ENCODE measurements at places on chromosomes 2 and 18.

DNA sequence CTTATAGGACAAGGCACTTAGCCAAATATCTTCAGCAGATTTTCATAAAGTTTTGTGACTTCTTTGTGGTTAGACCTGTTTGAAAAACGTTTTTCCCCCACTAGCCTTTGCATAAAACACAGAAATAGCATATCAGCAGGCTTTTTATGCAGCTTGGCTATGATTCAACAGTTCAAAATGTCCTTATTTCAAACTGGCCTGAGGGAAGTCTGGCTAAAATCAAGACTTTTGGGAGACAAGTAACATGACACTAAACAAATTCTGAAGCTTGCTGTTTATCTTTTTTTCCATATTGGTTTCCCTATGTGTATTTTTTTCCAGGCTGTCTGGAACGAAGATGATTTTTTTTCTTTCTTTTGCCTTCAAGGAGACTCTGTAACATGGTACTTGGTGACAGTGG lies 95.1 kb upstream of the L3MBTL4 start:
- no peak for DNase-seq

GRCh38 chr2:71922499-71923142 lies 225.0 kb downstream of the CYP26B1 start:
- DNase-seq: no peak

GRCh38 chr2:203237346-203238238 lies 1.2 kb upstream of the CYP20A1 start:
- no peak for DNase-seq

- no peak for DNase-seq
Observed at GRCh38 chr2:168884975-168885374, 5.3 kb downstream of the SPC25 start.

GRCh38 chr18:55477860-55478581 lies 110.0 kb downstream of the TCF4 start:
- peak; percentile 67 for DNase-seq

GRCh38 chr18:24268784-24269550 lies 128.7 kb downstream of the OSBPL1A start:
- no peak for DNase-seq

DNA sequence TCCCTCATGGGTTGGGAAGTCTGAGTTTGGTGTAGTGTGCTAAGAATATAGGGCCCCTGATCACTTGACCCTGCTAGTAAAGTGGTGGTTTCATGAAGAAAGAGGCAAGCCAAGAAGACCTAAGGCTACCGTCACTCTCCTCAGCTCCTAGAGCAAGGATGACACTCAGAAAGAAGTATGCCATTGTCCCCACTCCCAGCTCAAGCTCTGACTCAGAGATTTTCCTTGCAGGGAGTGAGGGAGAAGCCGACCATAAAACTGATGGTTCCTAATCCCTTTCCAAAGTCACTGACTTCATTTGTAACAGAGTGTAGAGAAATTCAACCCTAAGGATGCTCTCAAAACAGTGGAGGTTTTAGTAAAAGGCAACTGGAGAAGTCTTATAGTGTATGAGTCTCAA lies 80.9 kb downstream of the ICA1L start:
- no peak for DNase-seq

DNA sequence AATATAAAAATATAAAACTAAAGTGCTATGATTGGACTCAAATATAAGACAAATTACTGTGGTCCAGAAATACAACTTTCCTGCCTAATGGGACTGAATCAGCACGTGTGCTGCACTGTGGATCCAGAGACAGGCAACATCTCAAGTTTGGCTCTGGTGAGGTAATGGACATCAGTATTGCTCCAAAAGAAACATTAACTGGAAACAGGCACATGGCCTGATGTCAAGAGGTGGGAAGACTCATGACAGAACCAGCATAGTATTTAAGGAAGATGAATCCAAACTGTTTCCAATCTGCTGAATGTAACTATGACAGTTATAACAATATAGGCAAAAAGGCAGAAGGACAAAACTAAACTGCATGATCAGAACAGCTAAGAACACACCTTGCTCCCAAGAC lies 354.6 kb downstream of the FSIP2 start:
- peak; percentile 36 for DNase-seq

- no peak for DNase-seq
Observed at GRCh38 chr2:206802654-206803514, 37.5 kb downstream of the FASTKD2 start.

DNA sequence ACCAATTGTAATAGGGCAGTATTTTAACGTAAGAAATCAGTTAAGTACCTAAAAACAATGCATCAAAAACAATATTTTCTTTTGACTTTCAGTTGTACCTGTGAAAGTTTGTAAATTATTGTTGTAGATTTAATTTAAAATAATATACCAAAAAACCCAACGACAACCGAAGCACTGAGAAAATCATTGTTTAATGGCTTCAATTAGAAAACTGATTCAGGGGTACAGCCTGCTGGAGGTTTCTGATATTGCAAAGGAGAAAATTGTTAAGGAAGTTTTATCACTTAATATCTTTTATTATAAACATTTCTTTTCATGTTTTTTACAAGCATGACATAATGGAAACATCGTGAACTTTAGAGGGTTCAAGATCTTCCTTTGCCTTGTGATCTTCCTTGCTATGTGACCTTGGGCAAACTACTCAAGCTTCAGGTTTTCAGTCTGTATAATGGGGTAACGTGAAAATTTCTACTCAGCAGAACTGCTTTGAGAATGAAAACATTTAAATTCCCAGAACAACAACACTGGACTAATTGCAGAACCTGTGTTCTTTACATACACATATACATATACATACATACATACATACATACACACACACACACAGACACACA lies 76.3 kb upstream of the GLS start:
- DNase-seq: peak; percentile 68

GRCh38 chr18:13502585-13502984 lies 223.8 kb downstream of the FAM210A start:
- no peak for DNase-seq

GRCh38 chr2:191385416-191386160 lies 140.4 kb downstream of the MYO1B start:
- no peak for DNase-seq

DNA sequence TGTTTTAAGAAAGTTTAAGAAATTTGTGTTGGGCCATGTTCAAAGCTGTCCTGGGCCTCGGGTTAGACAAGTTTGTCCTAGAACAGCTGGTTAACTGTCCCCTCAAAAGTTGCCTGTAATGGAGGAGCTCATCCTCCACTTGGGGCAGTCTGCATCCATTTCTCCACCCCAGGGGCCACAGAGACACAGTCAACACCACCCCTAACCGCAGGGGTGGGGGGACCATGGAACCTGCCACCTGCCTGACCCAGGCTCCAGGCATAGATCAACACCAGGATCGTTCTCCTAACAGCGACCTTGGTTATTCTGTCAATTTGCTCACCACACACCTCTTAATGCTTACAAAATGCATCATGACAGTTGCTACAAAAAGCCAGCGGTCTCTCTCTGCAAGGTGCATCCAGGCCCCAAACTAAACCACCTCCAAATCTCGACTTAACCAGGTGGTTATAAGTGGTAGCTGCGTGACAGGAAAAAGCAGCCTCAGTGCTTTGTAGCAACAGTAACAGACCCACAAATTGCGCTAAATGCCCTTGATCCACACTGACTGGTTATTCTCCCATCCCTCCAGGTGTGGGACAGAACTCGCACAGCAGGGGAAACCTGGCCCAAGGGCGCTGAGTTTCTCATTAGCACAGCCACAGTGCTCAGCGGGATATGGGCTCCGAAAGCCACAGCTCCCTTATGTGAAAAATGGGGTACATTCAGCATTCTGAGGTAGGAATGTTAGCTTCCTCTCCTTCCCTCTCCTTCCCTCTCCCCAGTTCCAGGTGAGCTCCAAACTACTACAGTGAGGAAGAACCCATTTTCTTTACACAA lies 48.0 kb downstream of the HDLBP start:
- DNase-seq: no peak

DNA sequence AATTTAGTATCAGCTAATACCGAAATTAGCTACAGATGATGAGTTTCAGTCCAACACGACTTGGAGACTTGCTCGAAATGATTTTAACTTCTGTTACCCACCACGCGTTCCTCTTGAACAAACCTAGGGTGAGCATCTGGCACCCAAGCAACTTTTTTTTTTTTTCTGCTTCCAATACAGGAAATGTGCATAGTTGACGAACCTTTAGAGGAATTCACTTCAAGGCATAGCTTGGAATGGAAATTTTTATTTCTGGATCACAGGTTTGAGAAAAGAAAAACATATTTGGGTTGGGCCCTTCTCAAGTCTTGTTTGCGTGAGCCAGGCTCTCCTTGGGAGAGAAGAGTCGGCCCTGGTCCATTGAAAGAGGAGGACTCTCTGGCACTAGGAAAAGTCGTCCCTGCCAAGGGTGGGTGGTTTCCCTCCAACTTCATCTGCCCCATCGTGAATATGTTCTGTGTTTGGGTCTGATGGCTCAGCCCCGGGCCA lies 37.4 kb upstream of the RPL31 start:
- DNase-seq: peak; percentile 51

GRCh38 chr18:57337890-57338289 lies 14.5 kb upstream of the ST8SIA3 start:
- no peak for DNase-seq

DNA sequence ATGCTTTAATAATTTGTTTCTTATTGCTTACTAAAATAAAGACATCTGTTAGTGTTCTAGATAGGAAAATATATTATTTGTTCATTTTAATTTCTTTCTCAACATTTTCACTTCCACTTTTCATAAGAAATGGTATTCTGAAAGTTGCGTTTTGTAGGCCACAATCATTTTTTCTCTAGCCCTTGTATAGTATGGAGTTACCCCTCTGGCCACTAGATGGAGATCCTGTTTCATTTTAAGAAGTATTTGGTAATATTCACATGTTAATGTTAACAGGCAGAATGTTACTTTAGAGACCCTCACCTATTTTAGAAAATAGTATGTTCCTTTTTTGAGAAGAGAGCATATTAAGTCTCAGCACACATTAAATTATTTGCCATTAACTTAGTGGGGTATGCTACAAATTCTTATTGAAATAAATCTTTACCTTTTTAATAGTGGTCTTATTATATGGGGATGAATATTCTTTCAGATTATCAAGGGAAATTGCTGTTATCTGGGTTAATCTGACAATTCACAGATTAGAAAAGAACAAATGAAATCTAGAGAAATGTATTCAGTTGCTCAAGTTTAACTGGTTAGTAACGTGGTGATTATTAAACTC lies 73.9 kb upstream of the TTC27 start:
- peak; percentile 74 for DNase-seq

DNA sequence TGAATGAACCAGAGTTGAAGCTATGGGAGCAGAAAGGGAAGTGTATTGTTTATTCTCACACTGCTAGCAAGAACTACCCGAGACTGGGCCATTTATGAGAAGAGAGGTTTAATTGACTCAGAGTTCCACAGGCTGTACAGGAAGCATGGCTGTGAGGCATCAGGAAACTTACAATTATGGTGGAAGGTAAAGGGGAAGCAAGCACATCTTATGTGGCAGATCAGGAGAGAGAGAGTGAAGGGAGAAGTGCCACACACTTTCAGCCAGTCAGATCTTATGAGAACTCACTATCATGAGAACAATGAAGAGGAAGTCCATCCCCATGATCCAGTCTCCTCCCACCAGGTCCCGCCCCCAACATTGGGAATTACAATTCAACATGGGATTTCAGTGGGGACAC lies 383.2 kb upstream of the SLC14A2 start:
- DNase-seq: no peak

- DNase-seq: no peak
Observed at GRCh38 chr2:52931660-52932059, 835.9 kb upstream of the CHAC2 start.

DNA sequence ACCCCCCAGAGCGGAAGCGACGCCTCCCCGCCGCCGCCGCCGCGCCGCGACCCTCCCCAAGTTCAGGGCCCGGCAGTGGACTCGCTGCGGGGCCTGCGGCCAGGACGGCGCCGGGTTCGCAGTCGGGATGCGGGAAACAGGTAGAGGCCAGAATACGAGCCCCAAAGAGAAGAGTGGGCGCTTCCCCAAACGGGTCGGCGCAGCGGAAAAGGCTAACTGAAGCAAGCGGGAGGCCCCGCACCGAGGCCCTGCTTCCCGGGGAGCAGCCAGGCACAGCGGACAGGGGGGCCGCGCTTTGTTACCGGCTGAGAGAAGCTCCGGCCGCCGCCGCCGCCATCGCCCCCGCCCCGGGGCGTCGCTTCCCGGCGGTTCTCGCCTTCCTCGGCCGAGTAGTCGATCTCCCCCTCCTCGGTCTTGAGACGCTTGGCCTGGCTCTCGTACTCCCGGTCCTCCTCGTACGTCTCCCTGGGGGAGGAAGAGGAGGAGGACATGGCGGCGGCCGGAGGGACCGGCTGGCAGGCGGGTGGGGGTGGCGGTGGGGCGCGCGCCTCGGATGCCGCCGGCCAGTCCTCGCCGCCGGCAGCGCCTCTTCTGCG lies 494 bp downstream of the HNRNPLL start:
- DNase-seq: no peak

- DNase-seq: peak; percentile 57
Observed at GRCh38 chr2:191474464-191474863, 203.5 kb upstream of the NABP1 start.

GRCh38 chr2:241391892-241392665 lies 36.0 kb downstream of the FARP2 start:
- DNase-seq: peak; percentile 71

DNA sequence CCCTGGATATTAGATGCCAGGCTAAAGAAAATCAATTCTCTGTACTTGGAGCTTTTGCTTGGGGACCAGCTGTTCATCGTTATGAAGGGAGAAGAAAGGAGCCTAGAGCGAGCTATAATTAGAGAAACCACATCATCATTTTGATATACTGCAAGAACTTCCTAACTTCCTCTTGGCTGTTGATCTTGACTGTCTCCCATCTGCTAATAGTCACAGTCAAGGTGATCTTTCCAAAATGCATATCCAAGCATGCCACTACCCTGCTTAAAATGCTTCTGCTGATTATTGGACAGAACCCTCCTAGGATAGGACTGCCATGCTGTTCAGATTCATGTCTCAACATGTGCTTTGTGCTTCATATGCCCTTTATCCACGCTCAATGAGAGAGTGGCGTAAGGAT lies 54.8 kb downstream of the RAPGEF4 start:
- DNase-seq: no peak

DNA sequence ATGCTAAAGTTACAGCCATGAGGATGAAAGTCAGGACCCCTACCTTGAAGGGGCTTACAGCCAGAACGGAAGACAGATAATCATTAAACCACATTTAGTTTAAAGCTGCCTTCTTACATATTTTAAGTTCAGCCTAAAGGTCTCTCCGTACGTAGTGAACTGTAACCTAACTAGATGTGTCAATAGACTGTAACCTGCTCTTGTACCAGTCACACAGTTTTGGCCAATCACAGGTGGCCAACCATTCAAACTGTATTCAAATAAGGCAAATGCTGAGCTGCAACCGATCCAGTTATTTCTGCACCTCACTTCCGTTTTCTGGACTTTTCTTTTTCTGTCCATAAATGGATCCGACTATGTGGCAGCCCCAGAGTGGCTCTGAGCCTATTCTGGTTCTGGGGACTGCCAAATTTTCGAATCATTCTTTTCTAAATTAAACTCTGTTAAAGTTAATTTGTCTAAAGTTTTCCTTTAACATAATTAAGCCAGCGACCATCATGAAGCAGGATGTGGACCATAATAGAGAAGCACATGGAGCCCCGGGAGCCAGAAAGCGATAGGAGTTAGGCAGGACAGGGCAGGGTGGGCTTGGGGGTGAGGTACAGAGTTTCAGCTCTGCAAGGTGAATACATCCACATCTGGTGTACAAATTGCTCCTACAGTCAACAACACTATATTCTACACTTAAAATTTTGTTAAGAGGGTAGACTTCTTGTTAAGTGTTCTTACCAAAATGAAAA lies 48.4 kb upstream of the YPEL5 start:
- no peak for DNase-seq
